ENCODE measurements at places on chromosomes 3 and 15. TPM values are rescaled to one million over a fixed set of nuclear protein-coding genes. Genes with fewer than 3 reads are reported as not detected.

POPDC2 gene
- 7.3 TPM for polyA plus RNA-seq

- DNase-seq = no peak
These were observed 106.9 kb upstream of the RNU6-1 start for GRCh38 chr15:67946701-67947100.

DNA sequence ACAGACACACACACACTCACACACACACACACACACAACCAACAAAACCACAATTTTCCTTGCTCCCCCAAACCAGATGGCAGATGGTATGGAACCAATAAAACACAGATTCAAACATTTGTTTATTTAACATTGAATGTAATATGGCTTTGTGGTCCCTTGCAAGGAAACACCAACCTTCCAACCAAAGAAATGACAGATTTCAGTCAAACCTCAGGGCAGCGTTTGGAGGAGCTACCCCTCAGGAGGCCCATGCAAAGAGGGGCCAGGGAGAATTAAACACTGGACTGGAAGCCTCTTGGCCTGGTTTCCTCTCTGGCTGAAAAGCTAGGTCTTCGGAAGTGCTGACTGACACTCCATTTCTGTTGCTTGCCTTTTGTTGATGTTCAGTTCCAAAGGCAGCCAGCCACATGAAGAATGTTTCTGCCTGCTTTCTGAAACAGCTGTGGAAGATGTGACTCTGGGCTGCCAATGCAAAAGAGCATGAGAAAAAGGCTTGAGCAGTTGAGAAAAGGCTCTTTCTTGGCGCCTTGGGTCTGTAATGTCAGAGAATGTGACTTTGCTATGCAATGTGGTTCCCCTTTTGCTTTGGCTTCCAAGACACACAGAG, 296.1 kb downstream of the RPLP1 start:
- DNase-seq = no peak

DNA sequence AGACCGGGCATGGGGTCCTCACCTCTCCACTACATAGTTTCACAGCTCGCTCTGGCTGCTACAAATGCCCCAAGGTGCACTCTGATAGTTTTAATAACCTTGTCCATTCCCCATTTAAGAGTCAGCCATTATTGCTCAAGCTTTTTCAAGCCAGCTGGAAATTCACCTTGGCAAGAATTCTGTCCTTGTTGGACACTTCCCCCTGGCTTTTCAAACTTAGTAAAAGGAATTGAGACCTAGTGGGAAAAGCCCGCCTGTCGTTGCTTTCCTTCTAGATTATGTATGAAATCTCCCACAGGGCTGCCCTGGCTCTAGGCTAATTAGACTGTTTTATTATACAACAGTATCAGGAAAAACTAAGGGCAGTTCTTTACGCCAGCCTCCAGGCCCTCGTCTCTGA, 293.7 kb upstream of the GADL1 start:
- DNase-seq = peak; percentile 34

GRCh38 chr3:113268311-113268710, 57.0 kb downstream of the BOC start:
- no peak for DNase-seq

DNA sequence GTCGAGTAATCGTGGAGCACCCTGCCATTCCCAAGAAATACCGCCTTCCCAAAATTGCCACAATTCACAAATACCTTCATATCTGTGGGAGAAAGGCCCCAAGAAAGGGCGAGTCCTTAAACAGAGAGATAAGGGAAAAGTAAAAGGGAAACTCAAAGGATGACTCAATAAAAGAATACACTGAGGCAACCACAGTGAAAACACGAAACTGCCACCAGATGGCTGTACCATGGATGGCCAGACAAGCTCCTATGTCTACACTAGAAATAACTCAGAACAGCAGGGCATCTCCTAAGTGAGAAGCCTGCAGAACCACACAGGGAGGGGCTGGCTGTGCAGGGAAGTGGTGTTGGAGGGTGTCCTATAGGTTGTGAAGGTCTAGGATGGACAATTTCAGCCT, 25.0 kb downstream of the SRGAP3 start:
- DNase-seq = no peak

SMAD6 gene
- 15.4 TPM for polyA plus RNA-seq

All from kidney (tissue), 22 donors.